ENCODE measurements at places on chromosomes 13 and 19.

- no peak for DNase-seq
Measured at GRCh38 chr13:58446979-58447378, 815.4 kb downstream of the PCDH17 start.

- DNase-seq: no peak
Measured at GRCh38 chr13:81874681-81875661, 1534.0 kb upstream of the SPRY2 start.

DNA sequence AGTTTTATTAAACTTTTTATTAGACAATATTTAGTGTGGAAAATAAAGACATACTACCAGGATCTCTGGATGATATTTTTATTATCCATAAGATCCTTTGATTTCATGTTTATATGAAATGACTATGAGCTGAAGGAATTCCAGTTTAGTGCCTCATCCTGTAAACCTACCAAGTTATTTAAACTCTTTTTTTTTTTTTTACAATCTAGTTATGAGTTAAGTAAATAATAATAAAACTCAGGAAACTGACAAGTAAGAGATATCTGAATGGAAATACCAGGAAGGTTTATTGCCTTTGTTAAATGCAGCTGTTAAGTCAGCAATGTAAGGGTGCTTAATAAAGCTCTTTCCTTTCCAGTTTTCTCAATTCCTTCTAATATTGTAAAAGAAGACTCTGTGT, 53.9 kb downstream of the RXFP2 start:
- no peak for DNase-seq

- no peak for DNase-seq
Measured at GRCh38 chr13:32497589-32497988, 41.0 kb downstream of the N4BP2L2 start.

- no peak for DNase-seq
Measured at GRCh38 chr19:54502518-54503048, at the start of gene LAIR2. TSS of gene LAIR2 (plus strand) at chr19:54502831. CDS start at chr19:54502919, 88 bp downstream.

GRCh38 chr13:23418776-23419683, 14.5 kb downstream of the SACS start:
- DNase-seq: no peak

DNA sequence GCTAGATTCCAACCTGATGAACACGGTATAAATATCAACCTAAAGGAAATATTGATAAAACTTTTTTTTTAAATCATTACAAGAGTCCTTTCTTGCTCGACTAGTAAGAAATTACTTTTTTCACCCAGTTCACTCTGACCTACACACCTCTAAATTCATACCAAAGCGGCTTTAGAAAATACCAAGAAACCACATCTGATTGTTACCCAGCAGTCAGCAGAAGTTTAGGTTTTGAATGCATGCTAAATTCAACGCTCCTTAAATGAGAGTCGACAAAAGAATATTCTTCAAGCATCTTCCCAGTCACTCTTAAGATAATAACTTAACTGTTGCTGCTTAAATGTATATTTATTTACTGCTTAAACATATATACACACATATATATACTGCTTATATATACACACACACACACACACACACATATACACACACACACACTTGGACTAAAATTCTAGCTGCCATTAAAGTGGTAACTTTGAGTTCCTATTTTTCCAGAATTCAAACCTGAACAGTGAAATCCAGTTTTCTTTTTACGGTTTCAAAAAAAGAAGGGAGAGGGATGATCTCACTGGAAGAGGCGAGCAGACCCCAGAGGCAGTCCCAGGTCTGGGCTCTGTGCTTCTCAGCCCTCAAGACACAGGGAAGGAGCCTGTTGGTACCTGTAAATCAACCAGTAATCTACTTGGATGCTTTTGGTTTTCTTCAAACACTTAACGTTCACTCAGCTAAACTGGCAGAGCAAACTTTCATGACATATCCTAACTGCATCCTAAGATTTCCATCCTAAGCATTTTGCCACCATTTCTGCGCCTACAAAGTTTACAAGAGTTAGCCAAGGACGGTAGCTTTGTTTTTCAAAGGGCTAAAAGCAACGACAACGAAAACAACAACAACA, 1.7 kb downstream of the STK24 start:
- no peak for DNase-seq

DNA sequence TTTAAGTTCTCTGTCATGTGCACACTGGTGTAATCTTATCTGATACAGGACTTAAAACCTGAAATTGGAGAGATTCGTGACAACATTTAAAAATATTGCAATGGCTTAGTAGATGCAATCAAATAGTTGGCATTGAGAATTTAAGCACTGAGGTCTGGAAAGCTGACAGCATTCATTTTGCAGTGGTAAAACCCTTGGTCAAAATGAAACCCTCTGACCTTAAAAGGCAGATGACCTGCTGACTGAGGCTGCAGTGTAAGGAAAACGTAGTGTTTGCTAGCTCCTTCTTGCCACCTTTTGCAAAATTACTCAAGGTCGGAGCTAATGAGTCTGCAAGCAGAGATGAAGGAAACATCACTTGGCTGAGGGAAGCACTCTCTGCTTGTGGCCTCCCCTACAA, 150.6 kb downstream of the KCTD12 start:
- DNase-seq: no peak

DNA sequence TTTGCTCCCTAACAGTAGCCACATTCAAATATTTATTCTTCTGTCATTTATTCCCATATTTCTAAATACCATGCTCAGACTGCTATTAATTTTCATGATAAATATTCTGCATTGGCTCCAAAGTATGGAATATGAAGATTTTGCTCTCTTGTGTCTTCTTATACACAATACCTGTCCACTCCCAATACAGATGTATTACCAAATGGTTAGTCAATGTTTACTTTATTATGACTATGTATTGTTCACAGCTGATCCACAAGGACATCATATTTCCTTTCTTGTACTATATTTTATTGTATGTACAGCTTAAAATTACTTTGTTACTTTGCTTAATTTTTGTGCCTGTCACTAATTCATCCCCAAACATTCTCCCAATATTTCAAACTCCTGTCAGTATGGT, 322.3 kb downstream of the OXGR1 start:
- DNase-seq: no peak

DNA sequence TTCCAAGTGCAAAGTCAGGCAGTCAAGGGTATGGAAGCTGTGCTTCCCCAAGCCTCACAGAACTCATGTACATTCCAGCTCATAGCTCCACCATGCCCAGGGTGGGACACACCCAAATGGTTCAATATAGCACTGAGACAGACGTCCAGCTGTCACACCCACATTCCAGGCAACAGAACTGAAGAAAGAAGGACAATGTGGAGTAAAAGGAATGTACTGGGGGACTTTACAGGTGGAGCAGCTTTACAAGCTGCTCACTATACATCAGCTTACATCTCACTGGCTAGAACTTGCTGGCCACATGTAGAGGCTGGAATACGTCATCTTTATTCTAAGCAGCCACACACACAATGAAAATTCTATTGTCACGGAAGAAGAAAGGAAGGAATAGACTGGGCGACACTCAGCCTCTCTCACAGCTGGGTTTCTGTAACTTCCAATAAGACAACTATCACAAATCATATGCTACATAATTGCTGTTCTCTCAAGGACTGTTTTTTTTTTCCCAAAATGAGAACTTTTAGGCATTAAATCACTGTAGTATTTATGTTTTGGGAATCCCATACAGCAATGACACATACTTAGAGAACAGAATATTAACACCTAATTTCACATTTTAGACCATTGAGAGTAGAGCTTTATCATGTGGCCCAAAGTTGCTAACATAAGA, 86.1 kb downstream of the KLF12 start:
- DNase-seq: no peak

DNA sequence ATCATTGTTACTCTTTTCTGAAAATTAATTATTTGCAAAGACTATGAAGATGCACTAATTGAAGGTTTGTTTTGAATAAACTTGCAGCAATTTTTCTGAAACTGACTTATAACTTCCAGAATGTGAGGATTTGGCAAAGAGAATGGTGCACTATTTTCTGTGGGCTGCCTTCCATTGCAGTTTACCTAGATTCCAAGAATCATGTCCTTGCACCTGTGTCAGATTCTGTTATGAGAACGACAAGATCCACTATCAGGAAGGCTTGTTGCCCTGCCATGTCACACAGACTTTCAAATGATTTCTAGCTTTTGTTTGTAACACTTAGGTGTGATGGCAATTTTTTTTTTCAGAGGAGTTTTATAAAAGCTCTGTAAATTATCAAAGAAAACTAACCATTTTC, 5.6 kb upstream of the SLAIN1 start:
- DNase-seq: no peak

GRCh38 chr19:4922530-4923275, 13.4 kb downstream of the UHRF1 start:
- no peak for DNase-seq

GRCh38 chr19:16316506-16316882, 8.1 kb upstream of the KLF2 start:
- DNase-seq: no peak
